ENCODE measurements at places on chromosomes 1 and 21.

GRCh38 chr1:244647819-244648218, 5.1 kb upstream of the DESI2 start:
- no peak for DNase-seq

DNA sequence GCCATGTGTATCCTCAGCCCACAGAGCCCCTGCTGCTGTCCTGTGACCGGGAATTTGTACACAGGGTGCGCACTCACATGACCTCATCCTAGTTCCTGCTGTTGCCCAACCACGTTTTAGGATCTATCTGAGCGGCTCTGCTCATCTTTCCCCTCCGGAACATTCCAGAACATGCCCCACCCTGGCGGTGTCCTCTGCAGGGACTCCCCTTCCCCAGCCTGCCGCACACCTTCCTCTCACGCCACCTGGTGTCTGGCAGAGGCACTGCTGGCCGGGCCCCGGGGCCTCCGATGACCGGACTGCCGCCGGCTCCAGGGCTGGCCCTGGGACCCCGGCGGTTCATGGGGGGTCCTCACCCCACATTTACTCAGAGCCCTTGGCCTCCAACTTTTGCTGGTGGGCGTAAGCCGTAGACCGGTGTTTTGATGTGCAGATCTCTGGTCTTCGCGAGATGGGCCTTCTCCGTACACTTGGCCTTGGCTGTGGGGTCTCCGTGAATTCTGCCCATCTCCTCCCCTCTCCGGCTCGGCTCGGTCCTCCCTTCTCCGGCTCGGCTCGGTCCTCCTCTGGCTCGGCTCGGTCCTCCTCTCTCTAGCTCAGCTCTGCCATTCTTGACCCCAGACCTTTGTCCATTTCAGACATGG, 29.5 kb downstream of the ARHGEF16 start:
- peak; percentile 19 for DNase-seq

DNA sequence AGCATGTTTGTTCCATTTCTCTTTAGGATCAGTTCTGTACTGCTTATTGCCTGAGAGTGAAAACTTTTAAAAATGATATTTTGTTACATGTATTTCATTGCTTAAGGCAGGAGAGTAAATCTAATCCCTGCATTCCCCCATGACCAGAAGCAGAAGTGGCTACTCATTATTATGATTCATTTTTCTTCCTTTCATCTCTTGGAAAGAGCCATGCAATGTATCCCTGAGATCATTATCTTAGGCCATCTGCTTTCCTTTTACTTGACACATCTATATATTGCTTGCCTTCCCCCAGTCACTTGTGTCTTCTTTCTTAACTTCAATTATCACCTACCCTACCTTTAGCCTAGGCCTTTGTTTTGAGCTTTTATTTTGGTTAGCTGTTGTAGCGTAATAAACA, 430.4 kb upstream of the CHRM3 start:
- DNase-seq, result no peak

- DNase-seq, result no peak
Measured at GRCh38 chr1:118650107-118650807, 337.9 kb downstream of the TBX15 start.

DNA sequence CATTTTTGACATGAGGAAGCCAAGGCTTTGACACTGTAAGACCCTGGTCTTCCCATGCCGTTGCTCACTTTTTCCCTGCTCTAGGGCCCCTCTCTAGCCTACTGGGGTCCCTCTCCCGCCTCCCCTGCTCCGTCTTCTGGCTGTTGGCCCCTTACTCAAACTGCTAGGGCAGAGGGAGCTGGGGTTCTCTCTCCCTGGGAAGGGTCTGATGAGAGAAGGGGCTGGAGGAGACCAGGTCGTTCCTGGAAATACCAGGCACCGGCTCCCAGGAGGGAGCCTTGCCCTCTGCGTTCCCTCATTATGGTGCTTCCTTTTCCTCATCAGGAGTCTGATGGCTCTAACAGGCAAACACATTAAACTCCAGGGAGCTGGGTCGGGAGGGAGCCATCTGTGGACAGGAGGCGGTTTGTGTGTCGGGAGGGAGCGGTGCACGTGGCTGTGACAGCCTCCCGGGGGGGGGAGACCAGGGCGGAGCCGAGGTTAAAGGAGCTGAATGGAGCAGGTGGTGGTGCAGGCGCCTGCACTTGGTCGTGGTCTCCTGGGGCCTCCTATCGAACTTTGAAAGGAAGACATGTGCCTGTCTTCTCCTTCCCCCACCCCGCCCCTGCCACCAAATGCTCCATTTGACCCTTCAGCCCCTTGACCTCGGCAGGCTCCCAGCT, 35.4 kb upstream of the LHX4 start:
- no peak for DNase-seq

DNA sequence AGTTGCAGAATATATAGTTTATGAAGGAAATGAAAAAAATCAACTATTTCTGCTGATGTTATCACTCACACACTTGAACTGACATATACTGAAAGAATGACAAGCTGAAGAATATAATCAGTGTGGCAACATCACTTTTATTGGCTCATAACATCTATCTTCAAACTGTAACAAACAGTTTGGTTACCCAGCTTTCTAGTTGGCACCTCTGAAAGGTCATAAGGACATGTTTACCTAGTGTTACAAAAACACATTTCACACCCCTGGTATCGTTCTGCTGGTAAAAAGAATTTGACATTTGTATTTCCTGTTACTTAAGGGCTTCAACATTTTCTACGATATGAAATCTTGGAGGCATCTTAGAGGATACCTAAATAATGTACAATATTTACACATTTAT, 1267.0 kb upstream of the NCAM2 start:
- DNase-seq, result no peak

- DNase-seq, result no peak
Measured at GRCh38 chr1:47280142-47280541, 33.8 kb downstream of the STIL start.

- DNase-seq, result no peak
Measured at GRCh38 chr1:247400685-247401084, 15.3 kb upstream of the NLRP3 start.

DNA sequence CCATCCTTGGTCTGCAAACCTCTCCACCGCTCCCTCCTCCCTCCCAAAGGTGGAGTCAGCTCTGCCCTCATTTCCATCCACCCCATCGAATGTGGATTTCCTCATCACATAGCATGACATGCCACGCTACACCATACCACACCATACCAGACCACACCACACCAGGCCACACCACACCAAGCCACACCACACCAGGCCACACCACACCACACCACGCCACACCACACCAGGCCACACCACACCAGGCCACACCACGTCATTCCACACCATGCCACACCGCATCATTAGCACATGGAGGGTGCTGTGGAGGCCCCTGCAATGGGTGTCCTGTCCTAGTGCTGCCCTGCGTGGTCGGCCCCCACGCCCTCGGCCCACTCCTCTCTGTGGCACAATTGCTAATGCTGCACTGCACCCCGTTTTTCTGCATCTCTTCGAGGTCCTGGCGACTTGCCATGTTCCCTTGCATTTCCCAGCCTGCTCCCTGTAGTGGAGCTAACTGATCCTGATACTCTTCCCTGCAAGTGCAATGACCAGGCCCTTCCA, 11.3 kb downstream of the DFFB start:
- DNase-seq, result no peak

DNA sequence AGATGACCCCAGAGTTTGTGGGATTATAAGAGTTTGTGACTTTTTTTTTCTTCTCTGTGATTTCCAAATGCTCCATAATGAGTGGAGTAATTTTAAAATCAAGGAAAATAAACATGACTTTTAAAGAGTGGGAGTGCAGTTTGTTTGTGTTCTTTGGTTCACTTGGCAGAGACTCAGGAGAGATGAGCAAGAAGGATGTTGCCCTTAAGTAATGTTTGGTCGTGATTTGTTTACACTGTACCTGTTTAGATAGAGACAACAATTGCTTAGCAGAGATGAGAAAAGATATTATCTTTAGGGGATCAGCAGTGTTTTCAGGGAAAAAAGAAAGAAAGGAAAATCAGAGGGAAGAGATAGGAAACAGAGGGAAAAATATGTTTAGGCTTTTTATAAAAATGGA, 170.8 kb downstream of the ADSS2 start:
- no peak for DNase-seq

GRCh38 chr21:15005391-15005790, 59.4 kb downstream of the NRIP1 start:
- DNase-seq, result no peak

DNA sequence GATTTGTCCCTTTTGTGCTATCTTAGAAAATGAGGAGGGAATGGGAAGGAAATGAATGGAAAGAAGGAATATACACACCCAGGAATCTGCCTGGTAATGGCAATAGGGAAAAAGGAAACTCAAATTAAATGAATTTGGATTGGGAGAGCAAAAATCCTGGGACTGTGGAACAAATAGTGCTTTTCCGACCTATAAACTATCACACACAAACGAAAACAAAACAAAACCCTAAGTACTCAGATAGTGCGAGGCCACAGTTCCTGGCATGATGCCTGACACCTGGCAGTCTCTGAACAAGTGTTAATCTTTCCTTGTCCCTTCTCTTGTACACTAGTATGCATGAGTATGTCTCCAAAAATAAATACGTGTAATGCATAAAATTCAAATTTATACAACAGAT, 319.8 kb upstream of the SPAG17 start:
- no peak for DNase-seq

DNA sequence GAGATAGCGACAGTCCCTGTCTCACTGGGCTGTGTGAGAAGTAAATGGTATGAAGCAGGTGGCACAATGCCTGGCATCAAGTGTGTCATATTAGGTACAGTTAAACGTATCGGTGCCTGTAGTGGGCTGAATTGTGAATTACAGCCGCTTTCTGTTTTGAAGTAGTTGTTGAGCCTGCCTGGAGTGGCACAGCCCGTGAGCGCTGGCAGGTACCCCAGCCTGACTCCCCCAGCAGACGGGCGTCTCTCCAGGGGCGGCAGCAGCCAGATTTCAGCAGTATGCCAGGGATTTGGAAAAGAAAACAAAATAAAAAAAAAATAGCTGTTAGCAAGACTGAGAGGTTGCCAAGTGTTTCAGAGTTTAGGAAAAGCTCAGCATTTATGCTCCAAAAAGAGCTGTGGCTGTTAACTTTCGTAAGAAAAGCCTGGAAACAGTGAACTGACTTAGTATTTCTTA, 26.6 kb upstream of the GPR153 start:
- DNase-seq, result peak; percentile 51

DNA sequence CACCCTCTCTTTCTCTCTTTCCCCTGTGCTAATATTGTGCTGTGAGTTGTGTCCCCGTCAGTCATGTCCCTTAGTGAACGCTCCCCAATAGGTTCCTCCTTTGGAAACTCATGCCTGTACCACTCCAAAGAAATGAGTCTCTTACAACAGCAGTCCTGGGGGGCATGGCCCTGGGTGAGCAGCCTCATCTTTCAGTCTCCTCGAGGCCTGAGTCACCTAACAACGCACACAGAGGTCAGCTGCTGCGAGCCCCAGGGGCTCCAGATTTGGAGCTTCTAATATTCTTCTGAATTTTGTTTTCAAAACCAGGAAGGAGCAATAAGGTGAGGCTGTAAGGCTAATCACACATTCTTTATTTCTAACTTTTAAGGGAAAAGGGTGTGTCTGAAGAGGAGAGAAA, 30.5 kb upstream of the ZBTB8A start:
- DNase-seq, result no peak

DNA sequence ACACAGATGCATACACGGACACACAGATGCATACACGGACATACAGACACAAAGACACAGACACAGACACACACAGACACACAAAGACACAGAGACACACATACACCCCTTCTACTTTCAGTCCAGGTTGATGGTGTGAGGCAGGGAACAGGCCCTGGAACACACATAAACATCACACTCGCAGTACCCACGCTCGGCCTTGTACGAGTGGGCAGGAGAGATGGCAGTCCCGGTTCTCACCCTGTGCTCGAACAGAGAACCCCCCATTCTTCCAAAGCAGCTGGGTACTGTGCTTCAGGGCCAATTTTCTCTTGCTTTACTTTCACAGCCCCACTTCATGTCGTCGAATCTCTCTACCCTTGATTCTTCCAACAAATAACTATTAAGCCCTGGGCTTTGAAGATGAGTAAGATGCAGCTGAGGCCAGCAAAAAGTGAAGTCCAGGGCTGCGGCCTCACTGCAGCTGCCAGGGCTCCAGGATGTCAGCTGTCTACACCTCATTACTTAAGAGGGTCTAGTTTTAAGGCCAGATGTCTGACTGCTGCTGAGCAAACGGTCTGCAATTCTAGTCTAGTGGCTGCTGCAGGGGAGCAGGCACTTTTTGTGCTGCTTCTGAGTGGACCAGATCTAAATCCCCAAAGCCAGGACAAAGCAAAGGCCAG, 90.1 kb downstream of the PGBD5 start:
- no peak for DNase-seq

DNA sequence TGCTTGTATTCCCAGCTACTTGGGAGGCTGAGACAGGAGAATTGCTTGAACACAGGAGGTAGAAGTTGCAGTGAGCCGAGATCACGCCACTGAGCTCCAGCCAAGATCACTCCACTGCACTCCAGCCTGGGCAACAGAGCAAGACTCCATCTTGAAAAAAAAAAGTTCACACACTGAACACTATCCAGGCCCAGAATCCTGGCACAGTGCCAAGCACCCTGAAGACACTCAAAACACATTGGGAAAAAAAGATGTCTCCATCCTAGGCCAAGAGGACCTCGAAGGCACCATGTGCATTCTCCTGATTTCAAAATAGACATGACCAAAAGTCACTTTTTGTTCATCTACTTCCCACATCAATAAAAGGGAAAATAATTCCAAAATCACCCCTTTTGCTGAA, 38.7 kb downstream of the SLC9A1 start:
- no peak for DNase-seq

DNA sequence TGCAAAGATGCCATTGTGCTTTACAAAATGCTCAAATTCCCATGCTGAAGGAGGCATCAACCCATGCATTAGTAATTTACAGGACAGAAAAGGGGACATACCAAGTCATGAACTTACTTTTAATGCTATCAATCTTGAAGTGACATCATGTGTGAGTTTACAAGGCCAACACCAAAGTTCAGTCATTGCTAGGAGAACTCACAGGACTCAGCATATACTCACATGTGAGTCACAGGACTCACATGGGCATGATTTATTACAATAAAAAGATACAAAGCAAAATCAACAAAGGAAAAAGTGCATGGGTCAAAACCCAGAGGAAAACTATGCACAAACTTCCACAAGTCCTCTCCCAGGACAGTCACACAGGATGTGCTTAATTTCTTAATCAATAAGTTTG, 1656.0 kb downstream of the MRPL39 start:
- no peak for DNase-seq

DNA sequence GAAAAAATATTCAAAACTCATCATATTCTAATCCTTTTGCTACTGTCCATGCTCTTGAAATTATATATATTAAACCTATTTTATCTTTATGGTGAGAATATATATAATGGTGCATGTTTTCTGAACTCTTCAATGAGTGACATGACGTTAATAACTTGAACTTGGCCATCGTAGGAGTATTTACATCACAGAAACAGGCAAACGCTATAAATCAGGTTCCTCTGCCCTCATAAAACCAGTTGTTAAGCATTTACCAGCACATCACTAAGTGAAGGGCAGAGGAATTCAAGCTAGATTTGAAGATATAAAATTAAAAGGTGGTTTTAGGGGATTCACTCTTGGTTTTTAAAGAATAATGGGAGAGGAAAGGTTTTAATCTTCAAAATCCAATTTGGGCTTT, 20.5 kb downstream of the NID1 start:
- no peak for DNase-seq
